ENCODE measurements at places on chromosomes 2 and 18.

- no peak for DNase-seq
These were observed 68.6 kb downstream of the STEAP3 start for GRCh38 chr2:119292226-119292625.

DNA sequence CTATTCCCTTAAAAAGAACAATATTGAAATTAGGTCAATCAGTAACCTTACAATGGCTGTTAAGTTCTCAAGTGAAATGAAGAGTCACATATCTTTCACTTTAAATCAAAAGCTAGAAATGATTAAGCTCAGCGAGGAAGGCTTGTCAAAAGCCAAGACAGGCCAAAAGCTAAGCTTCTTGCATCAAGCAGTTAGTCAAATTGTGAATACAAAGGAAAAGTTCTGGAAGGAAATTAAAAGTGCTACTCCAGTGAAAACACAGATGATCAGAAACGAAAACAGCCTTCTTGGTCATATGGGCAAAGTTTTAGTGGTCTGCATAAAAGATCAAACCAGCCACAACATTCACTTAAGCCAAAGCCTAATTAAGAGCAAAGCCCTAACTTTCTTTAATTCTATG, 402.6 kb upstream of the ZEB2 start:
- no peak for DNase-seq

DNA sequence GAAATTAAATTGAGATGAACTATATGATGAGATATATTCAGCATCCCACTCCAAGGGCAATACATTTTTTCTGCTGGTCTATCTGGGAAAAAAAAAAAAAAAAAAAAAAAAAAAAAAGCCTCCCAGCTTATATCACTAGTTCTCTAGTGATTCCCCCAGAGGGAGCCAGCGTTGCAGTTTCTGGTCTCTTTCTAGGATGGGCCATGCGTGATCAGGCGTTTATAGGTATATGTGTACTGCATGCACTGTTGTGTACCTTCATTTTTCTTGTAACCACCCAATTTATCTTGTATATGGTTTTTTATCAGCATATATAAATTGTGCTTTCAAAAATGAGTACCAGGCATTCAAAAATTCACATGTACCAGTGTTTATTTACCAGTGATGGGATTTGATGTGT, 35.1 kb downstream of the DCDC2C start:
- no peak for DNase-seq

DNA sequence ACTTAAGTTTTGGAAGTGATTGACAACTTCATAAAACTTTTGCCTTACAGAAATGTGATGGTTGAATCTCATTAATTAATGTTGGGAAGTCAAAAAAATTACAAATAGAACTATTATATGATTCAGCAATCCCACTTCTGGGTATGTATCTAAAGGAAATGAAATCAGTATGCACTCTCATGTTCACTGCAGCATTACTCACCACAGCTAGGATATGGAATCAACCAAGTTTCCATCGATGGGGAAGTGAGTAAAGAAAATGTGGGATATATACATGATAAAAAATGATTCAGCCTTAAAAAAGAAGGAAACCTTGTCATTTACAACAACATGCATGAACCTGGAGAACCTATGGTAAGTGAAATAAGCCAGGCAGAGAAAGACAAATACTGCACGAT, 112.4 kb upstream of the WDR75 start:
- no peak for DNase-seq

Data from activated T-cell treated with anti-CD3 and anti-CD28 coated beads, Interleukin-2, amount 50 U/mL, for 48 hours (primary cell).